ENCODE measurements at places on chromosomes 16 and 17.
A peak's percentile ranks its signal among the peaks of the same experiment; 100 is the strongest.

GRCh38 chr17:42221886-42222745 lies 27.8 kb upstream of the GHDC start:
- no peak for DNase-seq

DNA sequence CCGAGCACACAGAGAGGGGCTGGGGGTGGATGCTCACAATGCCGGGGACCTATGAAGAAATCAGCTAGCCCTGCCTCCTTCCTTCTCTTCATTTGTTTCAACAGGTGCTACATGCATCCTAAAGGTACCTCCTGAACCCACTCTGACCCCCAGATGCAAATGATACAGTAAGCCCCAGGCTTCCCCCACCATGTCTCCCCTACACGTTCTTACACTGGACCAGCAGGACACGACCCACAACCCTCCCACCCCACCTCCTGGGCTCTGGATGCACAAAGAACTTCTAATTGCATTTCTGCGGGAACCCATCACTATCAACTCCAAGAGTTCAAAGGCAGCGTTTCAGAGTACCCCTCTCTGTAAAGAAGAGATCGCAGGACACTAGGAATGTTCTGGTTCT lies 2.1 kb downstream of the XYLT1 start:
- no peak for DNase-seq

GRCh38 chr17:77933777-77934398 lies 24.6 kb upstream of the TNRC6C start:
- no peak for DNase-seq

DNA sequence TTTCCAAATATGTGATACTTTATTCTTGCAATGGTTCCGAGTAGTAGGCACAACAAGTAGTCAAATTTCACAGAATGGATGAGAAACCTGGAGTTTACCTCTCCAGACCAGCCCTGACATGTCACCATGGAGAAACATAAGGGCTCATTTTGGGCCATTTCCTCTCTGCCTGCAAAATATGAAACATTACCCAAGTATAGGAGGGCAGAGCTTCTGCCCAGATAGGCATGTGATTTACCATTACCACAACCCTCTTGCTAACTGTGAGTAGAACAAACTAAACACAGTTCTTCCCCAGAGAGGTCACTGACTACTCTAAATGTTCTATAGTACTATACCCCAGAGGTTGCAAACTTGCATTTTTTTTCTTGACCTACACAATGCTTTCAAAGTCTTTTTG lies 15.7 kb upstream of the KPNB1 start:
- no peak for DNase-seq

GRCh38 chr16:47904691-47905090 lies 251.1 kb downstream of the ABCC12 start:
- DNase-seq = no peak

DNA sequence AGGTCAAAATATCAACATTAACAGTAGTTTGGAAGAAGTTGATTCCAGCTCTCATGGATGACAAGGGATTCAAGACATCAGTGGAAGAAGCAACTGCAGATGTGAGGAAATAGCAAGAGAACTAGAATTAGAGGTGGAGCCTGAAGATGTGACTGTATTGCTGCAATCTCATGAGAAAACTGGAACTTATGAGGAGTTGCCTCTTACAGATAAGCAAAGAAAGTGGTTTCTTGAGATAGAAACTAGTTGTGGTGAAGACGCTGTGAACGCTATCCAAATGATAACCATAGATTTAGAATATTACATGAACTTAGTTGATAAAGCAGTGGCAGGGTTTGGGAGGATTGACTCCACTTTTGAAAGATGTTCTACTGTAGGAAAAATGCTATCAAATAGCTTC lies 67.8 kb downstream of the GOSR1 start:
- DNase-seq = no peak

DNA sequence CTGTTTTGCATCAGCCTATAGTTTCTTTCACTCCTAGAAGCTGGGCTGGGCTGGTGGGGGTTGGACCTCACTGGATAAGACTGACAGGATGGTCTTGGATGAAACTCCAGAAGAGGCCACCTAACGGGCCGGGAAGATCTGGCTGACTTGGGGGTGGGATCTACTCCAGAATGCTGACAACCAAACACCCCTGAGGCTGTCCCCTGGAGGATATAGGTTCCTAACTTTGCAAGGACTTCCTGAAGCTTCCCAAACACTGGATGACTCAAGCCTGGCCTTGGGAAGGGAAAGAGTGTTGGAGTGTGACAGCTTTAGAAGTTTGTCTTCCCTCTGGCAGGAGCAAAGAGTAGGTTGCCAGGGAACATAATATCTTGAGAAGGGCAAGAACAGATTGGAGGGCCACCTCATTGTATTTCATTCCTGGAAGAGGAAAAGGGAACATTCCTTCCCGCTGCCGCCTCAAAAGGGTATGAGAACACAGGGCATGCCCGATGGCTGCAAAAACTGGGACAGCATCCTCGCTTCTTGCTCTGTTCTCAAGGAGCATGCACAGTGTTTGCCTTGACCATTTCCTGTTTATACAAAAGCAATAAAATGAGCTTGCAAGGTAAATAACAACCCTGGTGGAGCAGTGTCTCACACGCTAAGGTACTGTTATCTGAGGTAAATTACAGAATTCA lies 6.8 kb upstream of the CYB5B start:
- no peak for DNase-seq

DNA sequence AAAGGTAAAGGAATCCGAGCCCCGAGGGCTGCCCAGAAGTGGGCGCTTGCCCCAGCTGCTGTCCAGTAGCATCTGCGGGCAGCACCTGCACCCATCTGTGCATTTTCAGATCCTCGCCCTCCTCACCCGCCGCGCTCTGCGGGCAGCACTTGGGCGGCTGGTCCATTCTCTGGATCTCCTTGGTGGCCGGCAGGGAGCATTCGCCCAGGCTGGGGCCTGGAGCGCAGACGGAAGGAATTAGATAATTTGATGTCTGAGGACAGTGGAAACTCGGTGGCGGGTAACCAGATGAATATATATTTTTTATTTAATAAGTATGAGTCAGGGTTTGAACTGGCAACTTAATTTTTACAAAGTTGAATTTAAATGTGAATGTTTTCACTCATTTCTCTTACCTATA lies 88.5 kb downstream of the NPIPB11 start:
- no peak for DNase-seq

GRCh38 chr17:15947976-15948752 lies 3.2 kb downstream of the ADORA2B start:
- DNase-seq = no peak

GRCh38 chr16:82016964-82017363 lies 5.7 kb upstream of the SDR42E1 start:
- DNase-seq = no peak

GRCh38 chr17:18066866-18067265 lies 20.9 kb upstream of the DRG2 start:
- no peak for DNase-seq

GRCh38 chr16:22250522-22250921 lies 44.4 kb downstream of the EEF2K start:
- no peak for DNase-seq

DNA sequence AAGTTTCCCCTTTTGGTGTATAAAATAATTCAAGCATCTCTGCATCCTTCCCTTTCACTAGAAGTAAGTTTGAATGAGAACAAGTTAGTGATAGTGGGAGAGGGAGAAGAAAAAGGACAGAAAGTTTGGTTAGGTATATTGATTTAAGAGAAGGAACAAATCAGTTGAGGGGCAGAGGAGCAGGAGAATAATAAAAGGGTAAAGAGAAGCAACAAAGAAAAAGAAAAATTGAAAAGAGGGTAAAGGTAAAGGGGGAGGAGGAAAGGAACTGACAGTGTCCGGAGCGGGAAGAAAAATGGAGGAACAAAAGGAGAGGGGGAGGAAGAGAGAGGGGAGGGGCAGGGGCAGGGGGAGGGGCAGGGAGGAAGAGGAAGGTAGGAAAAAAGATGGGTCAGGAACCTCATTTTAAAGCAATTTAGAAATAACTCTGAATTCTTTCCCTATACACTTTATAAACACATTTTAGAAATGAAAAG lies 6.3 kb upstream of the IGF2BP1 start:
- no peak for DNase-seq

- no peak for DNase-seq
Measured at GRCh38 chr16:20878682-20879147, 21.4 kb downstream of the DCUN1D3 start.

- DNase-seq = no peak
Measured at GRCh38 chr17:5976251-5976650, 93.9 kb upstream of the WSCD1 start.

DNA sequence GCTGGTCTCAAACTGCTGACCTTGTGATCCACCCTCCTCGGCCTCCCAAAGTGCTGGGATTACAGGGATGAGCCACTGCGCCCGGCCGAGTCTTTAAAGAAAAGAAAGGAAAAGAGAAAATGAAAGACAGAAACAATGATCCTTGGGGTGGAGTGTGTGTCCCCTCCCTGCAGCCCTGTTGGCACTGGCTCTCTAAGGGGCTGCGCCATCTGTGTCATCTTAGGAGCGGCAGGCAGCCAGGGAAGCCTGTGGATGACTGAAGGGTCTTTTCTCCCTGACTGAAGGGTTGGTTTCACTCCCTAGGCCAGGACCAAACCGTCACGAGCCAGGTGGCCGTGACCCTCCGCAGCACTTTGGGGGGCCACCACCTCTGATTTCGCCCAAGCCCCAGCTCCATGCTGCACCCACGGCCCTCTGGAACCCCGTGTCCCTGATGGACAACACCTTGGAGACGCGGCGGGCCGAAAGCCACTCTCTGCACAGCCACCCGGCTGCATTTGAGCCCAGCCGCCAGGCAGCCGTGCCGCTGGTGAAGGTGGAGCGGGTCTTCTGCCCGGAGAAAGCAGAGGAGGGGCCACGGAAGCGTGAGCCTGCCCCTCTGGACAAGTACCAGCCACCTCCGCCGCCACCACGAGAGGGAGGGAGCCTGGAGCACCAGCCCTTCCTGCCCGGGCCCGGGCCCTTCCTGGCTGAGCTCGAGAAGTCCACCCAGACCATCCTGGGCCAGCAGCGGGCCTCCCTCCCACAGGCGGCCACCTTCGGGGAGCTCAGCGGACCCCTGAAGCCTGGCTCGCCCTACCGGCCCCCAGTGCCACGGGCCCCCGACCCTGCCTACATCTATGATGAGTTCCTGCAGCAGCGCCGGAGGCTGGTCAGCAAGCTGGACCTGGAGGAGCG lies 27.7 kb downstream of the GINS2 start:
- no peak for DNase-seq

GRCh38 chr17:72719206-72719577 lies 373.3 kb downstream of the SLC39A11 start:
- DNase-seq = no peak

GRCh38 chr17:28846231-28846630 lies 3.6 kb upstream of the FAM222B start:
- DNase-seq = no peak

- DNase-seq = no peak
Measured at GRCh38 chr16:5108505-5109158, 11.0 kb upstream of the EEF2KMT start.

- DNase-seq = no peak
Measured at GRCh38 chr17:69424287-69425041, 10.0 kb downstream of the MAP2K6 start.

- DNase-seq = peak; percentile 47
Measured at GRCh38 chr17:19513897-19514488, 19.7 kb upstream of the SLC47A1 start.

GRCh38 chr17:40035162-40035559 lies 19.0 kb downstream of the MED24 start:
- DNase-seq = no peak

GRCh38 chr16:9139965-9140364 lies 48.5 kb downstream of the HAPSTR1 start:
- no peak for DNase-seq

DNA sequence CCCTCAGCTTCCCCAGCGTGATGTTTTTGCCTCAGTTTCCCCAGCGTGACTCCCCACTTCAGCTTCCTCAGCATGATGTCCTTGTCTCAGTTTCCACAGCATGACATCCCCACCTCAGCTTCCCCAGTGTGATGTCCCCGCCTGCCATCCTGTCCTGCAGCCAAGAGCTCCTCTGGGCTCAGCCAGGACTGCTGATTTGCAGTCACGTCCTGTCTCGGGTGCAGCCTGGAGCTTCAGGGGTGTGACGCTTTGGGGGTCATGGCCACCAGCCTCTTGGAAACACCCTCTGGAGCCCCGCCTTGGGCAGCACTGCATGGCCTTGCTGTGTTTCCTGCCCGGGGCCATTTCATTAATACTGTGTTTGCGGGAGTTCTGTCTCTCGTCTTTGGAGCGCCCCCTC lies 16.5 kb upstream of the NUDT16L1 start:
- DNase-seq = no peak

- no peak for DNase-seq
Measured at GRCh38 chr17:39632153-39632941, 4.6 kb upstream of the STARD3 start.

DNA sequence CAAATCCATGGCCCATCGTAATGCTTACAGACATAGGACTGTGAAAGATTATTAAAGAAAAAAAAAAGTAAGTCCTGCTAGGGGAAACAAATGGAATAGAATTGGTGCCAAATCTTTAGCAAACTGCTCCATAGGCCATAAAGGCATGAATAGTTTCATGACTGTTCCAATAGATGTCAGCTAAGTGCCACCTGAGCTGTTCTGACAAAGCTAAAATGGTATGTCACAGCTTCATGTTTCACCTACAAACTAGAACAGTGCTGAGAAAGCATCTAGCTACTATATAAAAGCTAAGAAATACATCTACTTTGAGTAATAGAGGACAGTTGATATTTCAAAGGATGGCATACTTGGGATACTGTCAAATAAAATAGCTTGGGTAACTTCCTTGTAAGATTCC lies 771.6 kb upstream of the CA10 start:
- no peak for DNase-seq

- no peak for DNase-seq
Measured at GRCh38 chr16:78242239-78242630, 142.8 kb downstream of the WWOX start.

All from stimulated activated CD8-positive, alpha-beta memory T cell treated with anti-CD3 and anti-CD28 coated beads, Interleukin-4, amount 100 ng/mL, for 1 hour (primary cell).